Hematopoietic multipotent progenitor cell treated with erythropoietin and hydrocortisone succinate and interleukin-3 and kit ligand, for 6 days (in vitro differentiated cells): ENCODE measurements at places on chromosomes 2 and 18.
A peak's percentile ranks its signal among the peaks of the same experiment; 100 is the strongest.

DNA sequence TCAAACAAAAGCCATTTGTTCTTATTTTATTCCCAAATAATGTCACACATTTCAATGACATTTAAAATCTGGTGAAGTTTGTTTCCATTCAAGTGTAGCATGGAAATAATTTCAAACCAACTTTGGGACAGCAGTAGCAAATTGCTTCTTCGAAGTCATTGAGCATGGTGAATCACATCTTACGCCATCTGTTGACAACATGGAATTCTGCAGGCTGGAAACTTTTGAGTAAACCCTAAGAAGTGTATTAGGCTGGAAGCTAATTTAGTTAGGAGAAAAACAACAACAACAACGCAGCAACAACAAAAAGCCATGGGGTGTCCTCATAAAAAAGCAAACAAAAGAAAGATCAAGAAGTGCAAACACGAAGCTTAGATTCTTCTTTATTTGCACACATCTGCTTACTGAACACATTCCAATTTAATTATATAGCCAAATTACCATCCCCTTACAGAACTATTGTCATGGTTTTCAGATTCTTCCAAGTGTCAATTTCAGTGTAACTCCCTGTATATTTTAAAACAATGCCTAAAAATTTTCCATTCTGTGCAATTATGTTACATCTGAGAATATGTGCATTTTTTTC lies 659.0 kb upstream of the CDH7 start:
- peak; percentile 36 for DNase-seq

- DNase-seq = no peak
Observed at GRCh38 chr2:46388881-46389280, 90.5 kb upstream of the TMEM247 start.

- peak; percentile 96 for DNase-seq
Observed at GRCh38 chr2:7007846-7008741, 90.9 kb downstream of the RNF144A start.

DNA sequence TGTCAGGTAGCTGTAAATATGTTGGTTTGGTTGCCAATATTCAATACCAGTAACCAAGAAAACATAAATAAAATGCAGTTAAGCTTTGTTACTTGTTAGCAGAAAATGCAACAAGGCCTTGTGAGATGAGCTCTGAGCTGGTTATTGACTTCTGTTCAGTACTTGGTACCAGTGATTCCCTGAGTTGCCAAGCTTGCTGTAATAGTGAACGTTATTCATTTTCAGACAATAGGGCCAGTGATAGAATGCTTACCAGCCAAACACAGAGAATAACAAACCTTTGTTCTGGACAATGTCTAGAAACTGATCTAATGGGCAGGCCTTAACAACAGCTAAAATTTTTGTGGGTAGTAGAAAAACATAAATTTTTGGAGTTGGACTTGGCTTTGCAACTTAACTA lies 29.5 kb downstream of the RASGRP3 start:
- DNase-seq = no peak

DNA sequence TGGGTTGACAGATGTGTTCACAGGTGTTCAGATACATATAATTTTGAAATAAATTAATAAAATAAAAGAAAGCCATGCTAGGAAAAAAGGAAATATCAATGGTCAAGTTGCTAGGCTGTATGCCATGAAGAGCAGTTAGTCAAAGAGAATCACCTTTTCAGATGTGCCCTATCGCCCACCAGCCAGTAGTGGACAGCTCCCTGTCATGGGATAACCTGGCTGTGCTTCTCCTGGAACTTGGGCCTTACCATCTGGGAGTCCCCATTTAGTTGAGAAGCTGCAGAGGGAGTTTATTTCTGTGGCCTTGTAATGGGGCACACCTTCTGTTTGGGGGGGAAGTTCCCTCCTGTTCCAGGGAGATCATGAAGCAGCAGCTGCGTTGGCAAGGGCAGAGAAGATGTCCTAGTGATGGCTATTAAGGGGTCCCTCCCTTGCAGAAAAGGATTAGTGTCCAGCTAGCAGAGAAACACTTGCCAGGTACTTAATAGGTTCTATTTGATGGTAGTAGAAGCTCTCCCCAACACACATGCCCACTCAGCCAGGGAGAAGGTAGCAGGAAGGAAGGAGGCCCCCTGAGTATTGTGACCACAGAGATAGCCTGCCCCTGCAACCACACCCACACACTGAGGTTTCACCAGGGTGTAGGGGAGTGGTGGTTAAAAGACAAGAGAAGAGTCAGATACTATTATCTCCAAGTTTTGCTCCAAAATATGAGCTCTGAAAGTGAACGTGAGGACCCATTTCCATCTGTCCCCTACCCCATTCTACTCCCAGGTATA lies 117.7 kb downstream of the B3GNT2 start:
- DNase-seq = peak; percentile 92

- DNase-seq = peak; percentile 64
Observed at GRCh38 chr18:66495844-66496243, 108.0 kb downstream of the CDH19 start.

GRCh38 chr18:9494778-9495331 lies 19.5 kb downstream of the RALBP1 start:
- peak; percentile 58 for DNase-seq
